ENCODE measurements at places on chromosomes 16 and 17.

GRCh38 chr17:30158896-30159625 is 42.4 kb downstream of the NSRP1 start:
- DNase-seq = no peak

GRCh38 chr17:45889579-45889978 is 4.8 kb upstream of the MAPT start:
- DNase-seq = no peak

- peak; percentile 51 for DNase-seq
These were observed 697 bp downstream of the NOL11 start for GRCh38 chr17:67718325-67718941.

DNA sequence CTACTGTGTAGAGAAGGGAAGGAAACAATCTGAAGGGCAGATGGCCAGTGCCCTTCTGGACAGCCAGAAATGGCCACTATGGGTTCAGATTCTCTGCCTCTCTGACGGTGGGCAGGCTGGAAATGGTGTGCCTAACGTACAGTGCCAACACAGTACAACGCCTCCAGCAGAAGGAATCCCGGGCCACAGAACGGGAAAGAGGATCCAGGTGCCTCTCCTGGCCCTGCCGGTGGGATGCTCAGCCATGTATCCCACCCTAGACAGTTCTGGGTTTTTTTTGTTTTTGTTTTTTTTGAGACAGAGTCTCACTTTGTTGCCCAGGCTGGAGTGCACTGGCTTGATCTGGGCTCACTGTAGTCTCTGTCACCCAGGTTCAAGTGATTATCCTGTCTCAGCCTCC is 71.5 kb downstream of the SLC5A11 start:
- DNase-seq = no peak

GRCh38 chr17:4446326-4447071 is 12.8 kb downstream of the SPNS3 start:
- DNase-seq = no peak

DNA sequence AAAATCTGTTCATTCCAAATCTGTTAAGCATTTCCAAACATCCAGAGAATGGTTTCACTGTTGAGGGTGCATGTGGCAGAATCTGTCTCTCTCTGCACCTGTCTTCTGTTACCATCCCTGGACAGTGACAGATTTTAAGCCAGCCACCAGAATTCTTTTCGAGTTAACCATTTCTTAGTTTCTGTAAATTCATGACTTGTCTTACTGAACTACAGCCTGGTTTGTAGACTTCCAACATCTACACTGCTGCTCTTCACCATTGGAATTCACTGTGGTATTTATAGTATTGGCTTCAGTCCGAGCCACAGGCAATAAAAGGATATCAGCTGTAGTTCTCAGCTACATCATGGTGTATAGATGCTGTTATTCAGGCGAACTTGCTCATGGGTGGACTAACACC is 47.6 kb downstream of the GOSR1 start:
- DNase-seq = no peak

- peak; percentile 47 for DNase-seq
These were observed 27.9 kb upstream of the DBNDD1 start for GRCh38 chr16:90046971-90047713.

- no peak for DNase-seq
These were observed 121.9 kb downstream of the USP31 start for GRCh38 chr16:23027386-23027785.

DNA sequence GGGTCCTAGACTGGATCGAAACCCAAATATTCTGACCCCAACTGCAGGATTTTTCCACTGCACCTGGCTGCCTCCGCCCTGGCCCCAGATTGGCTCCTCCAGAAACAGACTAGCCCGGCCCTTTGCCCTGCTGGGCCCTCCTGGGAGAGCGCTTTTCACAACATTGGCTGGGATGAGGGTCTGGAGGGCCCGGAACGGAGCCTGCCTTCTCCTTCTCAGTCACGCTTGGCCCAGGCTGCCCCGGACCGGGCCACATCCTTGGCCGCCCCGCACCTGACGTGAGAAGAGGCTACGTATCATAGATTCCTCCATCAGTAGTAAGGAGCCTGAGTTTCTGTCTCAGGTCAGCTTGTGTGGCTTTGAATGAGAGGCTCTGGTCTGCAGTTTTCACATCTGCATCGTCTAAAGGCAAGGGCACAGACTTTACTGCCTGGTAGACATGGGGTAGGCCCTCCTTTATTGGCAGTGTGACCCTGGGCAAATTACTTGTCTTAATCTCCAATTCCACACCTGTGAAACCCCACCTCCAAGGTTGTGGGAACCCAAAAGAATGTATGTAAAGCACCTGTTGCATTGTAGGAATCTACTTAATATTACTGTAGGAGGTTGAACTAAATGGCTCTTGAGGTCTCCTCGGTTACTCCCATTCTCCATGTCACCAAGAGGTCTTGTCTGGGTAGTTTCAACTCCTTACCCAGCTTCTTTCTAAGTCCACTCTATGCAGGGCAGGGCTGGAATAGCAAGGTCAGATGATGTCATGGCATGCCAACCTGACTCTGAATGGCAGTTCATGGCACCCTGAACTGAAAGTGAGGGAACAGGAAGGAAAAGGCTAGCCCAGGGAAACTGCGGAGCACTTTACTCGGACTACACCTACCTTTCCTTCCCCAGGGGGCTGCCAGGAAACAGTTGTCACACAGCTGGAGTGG is 661 bp downstream of the LRRC3C start:
- DNase-seq = no peak

DNA sequence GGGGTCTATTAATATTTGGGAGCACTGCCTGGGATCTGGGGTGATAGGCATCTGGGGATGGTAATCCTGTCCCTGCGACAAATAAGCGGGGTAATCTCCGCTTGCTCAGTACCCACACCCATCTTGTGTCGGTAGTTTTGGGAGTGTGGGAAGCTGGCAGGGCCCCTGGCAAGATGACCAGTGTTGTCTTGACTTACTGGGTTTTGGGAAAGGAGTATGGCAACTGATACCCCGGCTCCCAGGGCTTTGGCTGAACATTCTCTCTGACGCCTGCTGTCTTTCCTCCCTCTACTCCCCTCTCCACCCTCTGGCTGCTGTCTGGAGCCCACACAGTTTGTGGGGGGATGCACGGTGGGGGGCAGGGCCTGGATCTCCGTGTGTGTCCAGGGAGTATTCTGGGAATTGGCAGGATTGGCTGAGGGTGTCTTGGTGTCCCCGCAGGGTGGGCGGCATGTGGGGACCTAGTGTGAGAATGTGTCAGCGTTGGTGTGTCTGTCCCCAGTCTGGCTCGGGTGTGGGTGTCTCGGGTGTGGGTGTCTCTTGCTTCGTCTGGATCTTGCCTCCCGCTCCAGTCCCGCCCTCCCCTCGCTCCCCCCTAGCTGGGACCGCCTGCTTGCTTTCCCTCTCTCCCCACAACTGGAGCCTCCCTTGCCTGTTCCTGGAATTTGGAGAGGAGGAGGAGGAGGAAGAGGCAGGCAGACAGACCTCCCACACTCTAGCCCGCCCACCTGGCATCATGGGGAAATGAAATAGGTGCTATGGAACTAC is 12.0 kb downstream of the RARA start:
- DNase-seq = no peak

DNA sequence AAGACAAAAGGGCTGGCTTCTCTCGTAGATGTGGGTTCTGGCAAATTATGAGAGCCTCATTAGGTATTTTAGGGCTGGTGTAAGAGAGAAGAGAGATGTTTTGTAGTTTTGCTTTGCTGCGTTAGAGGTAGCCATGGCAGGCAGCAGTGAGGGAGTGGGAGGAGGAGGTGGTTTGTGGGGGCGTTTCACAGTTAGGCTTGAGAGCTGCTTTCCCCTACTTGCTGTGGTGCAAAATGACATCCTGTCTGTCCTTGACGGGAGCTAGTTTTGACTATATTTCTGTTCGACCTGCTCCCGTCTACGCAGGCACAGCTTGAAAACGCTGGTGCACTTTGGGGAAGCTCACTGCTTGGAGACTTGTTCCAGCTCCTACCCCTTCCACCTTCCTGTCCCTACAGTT is 75.5 kb downstream of the SLC5A11 start:
- no peak for DNase-seq

- DNase-seq = no peak
These were observed 139.5 kb downstream of the BCAS3 start for GRCh38 chr17:60817192-60817591.

DNA sequence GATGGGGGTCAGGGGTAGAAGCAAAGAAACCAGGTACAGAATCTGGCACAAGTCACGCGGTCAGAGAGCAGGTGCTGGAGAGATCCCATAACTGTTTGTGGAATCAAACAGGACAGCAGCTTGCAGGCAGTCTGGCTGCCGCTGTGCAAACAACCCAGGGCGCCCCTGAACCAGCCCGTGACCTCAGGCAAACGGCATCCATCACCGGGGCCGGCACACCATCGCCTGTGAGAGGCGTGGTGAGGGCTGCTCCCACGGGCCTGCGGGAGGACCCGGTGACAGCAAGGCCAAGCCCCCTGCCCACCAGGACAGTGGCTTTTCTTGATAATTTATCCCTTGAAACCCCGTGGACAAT is 47.9 kb downstream of the CBFA2T3 start:
- DNase-seq = no peak

GRCh38 chr17:50523208-50523607 is 9.3 kb upstream of the EPN3 start:
- DNase-seq = no peak

GRCh38 chr17:82480318-82480717 is 21.8 kb downstream of the NARF start:
- no peak for DNase-seq

DNA sequence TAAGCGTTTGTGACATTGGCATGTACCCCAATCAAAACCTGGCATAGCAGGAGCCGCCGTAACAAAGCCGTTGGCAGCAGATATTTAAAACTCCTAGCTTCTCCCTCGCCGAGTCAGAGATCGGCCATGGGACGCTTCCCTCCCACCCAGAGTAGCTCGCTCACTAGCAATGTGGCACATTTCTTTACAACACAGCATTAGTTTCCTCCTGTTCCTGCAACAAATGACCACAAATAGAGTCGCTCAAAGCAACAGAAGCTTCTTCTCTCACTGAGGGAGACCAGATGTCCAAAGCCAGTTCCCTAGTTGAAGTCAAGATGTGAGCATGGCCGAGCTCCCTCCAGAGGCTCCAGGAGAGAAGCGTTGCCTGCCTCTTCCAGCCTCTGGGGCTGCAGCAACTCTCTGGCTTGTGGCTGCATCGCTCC is 106.7 kb downstream of the RBFOX3 start:
- no peak for DNase-seq

DNA sequence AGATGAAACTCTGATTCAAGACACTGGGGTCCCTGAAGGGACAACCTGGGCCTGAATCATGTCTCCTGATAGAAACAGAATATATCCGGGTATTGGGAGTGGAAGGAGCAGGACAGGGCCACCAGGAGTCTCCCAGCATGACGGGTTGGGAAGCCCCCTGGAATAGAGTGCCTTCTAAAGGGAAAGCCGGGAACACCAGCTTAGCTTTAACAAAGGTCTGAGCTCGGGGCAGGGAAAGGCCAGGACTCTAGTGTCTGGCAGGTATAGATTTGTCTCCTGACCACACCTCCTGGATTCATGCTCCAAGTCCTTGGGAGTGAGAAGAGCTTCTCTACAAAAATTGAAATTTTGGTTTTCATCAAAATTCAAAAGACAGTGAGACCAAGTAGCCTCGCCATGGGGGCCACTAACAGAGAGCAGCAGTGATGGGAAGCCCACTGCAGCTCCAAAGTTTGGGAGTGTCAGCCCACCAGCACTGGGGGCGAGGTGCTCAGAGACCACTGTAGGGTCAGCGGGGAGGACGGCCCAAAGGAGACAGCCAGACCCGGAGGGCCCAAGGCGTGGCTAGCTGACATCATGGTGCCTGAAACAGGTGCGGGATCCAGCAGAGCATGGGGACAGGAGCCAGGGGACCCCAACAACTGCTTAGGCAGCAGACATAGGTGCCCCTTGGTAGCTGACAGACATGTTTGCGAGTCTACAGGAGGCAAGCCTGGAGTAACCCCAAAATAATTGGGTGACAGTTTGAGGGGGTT is 81.0 kb downstream of the C16orf78 start:
- DNase-seq = no peak

DNA sequence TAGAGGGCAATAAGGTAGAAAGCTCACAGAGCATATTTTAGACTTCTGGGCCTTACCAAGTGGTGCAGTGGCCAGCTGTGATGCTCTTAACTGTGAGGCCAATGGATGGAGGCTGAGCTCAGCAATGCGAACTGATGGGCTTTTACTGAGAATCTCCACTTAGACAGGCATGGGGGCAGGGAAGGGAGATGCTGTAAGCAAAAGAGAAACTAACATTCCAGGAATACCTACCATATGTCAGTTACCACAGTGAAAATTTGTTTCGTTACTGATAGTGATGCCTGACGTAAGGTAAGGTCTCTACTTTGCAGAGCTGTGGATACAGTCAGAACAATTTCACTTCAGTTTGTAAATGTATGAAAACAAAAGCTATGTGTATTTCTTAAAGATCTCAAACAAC is 250.6 kb upstream of the ZFHX3 start:
- DNase-seq = no peak

- DNase-seq = no peak
These were observed 281.8 kb downstream of the HAPSTR1 start for GRCh38 chr16:9372934-9373890.

- no peak for DNase-seq
These were observed 8.2 kb downstream of the CNGB1 start for GRCh38 chr16:57962756-57963155.

GRCh38 chr17:79420318-79421243 is 190.3 kb downstream of the RBFOX3 start:
- DNase-seq = peak; percentile 63

DNA sequence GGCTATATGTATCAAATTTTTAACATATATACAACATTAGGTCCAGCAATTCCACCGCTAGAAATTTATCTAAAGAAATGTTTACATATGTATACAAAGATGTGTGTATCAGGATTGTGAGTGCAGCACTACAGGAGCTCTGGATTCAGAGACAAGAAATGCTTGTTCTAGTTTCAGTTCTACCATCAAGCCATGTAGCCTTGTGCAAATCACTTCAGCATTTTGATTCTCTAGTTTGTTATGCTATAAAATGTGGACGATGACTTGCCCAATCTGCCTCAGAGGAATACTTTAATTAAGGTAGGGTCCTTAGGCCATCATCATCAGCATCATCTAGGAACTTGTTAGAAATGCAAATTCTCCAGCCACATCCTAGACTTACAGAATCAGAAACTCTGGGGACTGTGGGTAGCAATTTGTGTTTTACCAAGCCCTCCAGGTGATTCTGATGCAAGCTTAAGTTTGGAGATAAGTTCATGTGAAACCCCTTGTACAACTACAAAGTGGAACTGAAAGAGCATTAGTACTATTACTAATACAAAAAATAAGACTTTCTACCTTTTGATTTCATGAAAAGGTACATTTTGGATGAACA is 131.2 kb upstream of the CORO6 start:
- DNase-seq = peak; percentile 42
